ENCODE measurements at places on chromosomes 7 and 10.

GRCh38 chr10:70302292-70302691 lies 18.5 kb upstream of the NPFFR1 start:
- peak; percentile 55 for DNase-seq

DNA sequence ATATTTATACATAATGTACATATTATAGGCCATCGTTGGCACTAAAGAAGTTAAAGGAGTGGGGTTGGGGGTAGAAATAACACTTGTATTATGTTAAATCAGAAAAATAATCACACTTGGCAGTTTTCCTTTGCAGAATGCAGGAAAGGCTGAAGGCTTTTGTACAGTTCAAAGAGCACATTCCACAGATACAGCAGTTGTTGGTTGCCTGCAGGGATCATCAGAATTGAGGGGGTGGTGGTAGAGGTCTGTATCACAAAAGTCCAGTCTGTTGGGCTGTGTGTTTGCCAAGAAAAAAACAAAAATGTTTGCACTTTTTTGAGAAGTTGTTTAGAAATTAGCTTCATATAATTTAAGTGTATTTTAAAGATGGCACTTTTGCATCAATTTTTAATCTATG lies 231.8 kb upstream of the FOXP2 start:
- no peak for DNase-seq

DNA sequence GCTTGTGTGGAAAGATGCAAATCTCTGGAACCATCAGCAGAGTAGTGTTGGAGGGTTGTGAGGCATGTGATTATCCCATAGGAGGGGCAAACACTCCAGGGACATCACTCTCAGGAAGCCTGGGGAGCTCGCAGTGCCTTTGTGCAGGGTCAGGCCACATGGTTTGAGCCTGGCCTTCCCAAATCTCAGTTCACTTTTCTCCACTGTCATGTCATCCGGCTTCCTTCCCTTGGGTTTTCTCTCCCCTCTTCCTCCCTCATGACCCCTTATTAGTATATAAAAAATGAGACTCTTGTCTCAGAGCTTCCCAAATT lies 20.4 kb downstream of the TSPAN14 start:
- no peak for DNase-seq

- DNase-seq: no peak
These were observed 223.7 kb downstream of the SNX10 start for GRCh38 chr7:26515314-26515842.

- no peak for DNase-seq
These were observed 52.7 kb downstream of the TMEM130 start for GRCh38 chr7:98816967-98817710.

GRCh38 chr7:74293577-74293908 lies 4.3 kb downstream of the CLIP2 start:
- DNase-seq: no peak

- DNase-seq: no peak
These were observed 146.1 kb upstream of the TCF7L2 start for GRCh38 chr10:112803961-112804401.

DNA sequence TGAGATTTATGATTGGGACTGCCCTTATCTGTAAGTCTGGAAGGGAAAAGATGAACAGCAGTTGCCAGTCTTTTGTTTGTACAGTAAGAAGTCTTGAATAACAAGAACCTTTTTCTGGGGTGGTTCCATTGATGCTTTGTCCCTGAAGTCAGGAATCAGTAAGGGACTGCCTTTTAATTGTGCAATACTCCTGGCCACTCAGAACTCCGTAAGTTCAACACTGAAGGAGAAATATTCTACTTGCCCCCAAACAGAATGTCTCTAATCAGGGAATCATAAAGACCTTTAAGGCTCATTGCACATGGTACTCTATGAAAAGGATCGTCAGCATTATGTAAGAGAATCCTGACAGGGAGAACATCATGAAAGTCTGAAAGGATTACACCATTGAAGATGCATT lies 361.4 kb downstream of the EXOC4 start:
- DNase-seq: no peak

- no peak for DNase-seq
These were observed 1.6 kb upstream of the ORAI2 start for GRCh38 chr7:102431617-102432298.

GRCh38 chr7:25240340-25240739 lies 12.1 kb upstream of the NPVF start:
- no peak for DNase-seq

GRCh38 chr10:73506491-73506890 lies 10.7 kb upstream of the PPP3CB start:
- no peak for DNase-seq

- no peak for DNase-seq
These were observed 71.1 kb upstream of the TFEC start for GRCh38 chr7:116101704-116102103.

- no peak for DNase-seq
These were observed 74.1 kb upstream of the KCNMA1 start for GRCh38 chr10:77711683-77712049.

- no peak for DNase-seq
These were observed 1042.1 kb downstream of the TYW1 start for GRCh38 chr7:68038621-68039314.

DNA sequence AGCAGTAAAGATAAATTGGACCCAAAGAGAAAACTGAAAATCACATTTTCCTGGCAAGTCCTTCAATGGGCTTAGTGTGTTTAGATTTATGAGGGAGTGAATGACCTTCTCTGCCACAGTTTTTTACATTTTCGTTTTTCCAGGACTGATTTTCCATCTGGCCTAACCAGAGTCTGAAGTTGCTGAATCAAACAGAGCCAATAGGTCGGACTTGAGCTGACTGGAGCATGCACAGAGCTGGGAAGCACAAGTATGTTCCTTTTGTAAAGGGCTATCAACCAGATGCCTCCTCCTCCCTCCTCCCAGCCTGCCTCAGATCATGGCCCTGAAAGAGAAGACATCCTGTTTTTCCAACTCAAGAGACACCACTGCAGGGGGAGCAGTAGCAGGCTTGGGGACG lies 126.0 kb upstream of the ANKRD1 start:
- DNase-seq: no peak

GRCh38 chr10:78815702-78816334 lies 252.9 kb upstream of the ZMIZ1 start:
- DNase-seq: no peak

- no peak for DNase-seq
These were observed 597.8 kb upstream of the MGMT start for GRCh38 chr10:128869101-128869749.

- peak; percentile 39 for DNase-seq
These were observed 160.2 kb downstream of the JAZF1 start for GRCh38 chr7:28020302-28020940.

GRCh38 chr7:47301657-47302295 lies 280.1 kb downstream of the TNS3 start:
- no peak for DNase-seq

DNA sequence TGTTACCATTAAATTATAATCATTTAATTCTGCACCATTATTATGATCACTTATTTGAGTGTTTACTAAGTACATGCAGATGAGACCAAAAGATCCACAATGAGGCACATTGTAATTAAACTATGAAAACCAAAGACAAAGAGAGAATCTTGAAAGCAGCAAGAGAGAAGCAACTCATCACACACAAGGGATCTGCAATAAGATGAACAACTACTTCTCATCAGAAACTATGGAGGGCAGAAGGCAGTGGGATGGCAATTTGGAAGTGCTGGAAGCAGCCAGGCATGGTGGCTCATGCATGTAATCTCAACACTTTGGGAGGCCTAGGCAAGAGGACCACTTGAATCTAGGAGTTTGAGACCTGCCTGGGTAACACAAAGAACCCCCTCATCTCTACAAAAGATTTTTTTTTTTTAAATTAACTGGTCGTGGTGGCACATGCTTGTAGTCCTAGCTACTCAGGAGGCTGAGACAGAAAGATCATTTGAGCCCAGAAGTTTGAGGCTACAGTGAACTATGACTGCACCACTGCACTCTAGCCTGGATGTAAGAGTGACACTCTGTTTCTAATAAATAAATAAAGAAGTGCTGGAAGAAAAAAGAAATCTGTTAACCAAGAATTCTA lies 47.7 kb downstream of the CDK6 start:
- no peak for DNase-seq

- no peak for DNase-seq
These were observed 30.0 kb upstream of the SEM1 start for GRCh38 chr7:96739609-96740008.

- no peak for DNase-seq
These were observed 859.6 kb upstream of the KCND2 start for GRCh38 chr7:119413314-119413805.

DNA sequence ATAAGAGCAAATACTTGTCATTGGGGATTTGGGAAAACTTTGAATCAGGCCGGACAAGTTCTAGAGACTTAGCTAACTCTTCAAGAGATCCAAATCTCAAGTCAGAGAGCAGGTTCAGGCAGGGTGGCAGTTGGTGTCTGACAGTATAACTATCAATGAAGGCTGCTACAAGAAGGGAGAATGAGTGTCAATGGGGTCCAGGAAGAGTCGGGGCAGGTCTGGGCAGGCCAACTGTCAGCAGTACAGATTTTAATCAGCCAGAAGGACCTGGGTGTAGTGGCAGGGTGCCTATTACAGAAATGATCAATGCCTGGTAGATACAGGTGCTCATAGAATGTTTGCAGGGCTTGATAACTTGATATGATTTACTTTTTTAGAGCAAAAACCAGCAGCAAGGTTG lies 751.1 kb downstream of the GRM8 start:
- no peak for DNase-seq

DNA sequence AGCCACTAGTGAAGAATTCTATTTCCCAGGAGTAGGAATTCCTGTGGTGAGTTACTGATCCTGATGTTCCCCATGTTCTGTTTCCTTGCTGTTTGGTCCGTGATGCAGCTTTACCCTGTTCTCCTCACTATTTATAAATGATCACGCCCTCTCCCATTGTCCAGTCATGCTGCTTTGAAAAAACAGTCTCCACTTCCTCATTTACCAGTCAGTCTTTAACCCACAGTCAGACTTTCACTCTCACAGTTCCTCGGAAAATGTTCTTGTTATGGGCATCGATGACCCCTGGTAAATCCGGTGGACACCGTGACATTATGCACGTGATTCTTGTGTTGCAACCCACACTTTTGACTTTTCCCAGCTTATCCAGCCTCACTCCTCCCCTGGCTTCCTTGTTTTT lies 14.4 kb downstream of the SCIN start:
- DNase-seq: no peak

GRCh38 chr10:5567477-5567876 lies 42.7 kb downstream of the CALML3 start:
- no peak for DNase-seq

GRCh38 chr10:121497513-121498470 lies 100.5 kb downstream of the FGFR2 start:
- DNase-seq: no peak

DNA sequence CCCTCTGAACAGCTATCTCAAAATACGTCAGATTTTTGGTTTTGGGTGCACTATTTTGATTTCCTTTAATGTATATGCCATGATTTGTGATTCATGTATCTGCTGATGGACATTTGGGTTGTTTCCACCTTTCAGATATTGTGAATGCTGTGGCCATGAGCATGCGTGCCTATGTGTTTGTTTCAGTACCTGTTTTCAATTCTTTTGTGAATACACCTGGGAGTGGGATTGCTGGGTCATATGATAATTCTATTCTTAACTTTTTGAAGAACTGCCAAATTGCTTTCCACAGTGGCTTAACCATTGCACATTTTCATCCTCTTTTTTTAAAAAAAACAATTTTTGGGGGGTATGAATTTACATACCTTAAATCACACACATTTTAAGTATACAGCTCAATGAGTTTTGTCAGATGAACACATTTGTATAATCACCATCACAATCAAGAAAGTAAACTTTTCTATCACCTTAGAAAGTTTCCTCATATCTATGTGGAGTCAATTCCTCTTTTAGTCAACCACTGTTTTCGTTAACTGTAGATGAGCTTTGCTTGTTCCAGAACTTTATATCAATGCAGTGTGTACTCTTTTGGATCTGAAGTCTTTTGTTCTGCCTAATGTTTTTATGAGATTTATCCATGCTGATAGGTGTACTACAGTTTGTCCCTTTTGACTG lies 36.9 kb downstream of the CYP26A1 start:
- DNase-seq: no peak

GRCh38 chr7:11607686-11608085 lies 224.3 kb downstream of the THSD7A start:
- no peak for DNase-seq

DNA sequence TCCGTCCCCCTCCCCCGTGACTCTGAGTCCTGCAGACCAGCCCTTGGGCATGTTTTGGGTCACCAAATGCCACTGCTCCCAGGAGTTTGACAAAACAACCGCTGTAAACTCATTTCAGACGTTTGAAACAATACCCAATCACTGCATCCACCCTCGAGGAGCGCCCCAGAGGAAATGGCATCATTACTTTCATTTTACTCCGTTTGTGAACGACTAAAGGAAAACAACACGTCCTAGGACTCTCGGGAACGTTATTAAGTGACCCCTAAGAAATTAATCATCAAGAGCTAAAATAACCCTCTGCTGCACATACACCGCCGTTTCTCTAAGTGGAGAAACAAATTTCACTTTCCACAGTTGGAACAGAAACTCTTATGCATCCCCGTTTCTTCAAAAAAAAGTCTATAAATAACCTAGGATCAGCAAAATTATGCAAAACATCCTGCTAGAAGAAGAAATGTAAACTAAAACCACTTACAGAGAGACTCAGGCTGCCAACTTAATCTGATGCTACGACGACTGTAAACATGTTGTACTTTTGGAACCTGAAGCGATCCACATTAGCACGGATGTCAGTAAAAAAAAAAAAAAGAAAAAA lies 109.9 kb upstream of the EFCAB10 start:
- no peak for DNase-seq

GRCh38 chr10:29007748-29008610 lies 280.9 kb upstream of the LYZL1 start:
- no peak for DNase-seq

DNA sequence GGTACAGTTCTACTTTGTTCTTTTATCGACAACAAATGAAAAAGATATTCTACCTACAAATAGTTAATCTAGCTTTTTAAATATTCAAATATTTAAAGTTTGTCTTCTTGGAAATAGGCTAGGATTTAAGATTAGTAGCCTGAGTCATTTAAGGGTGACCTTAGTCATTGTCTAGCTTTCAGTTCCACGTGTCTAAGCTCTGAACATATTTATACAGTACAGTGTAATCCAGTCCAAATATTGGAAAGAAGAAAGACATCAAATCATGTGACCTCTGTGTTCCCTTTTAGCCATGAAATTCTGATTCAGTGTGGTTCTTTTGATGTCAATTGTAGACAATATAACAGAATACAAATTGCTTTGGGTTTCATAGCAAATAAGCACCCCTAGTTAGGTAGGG lies 121.1 kb downstream of the MALRD1 start:
- no peak for DNase-seq

- no peak for DNase-seq
These were observed 44.7 kb downstream of the PPIF start for GRCh38 chr10:79392020-79392398.

DNA sequence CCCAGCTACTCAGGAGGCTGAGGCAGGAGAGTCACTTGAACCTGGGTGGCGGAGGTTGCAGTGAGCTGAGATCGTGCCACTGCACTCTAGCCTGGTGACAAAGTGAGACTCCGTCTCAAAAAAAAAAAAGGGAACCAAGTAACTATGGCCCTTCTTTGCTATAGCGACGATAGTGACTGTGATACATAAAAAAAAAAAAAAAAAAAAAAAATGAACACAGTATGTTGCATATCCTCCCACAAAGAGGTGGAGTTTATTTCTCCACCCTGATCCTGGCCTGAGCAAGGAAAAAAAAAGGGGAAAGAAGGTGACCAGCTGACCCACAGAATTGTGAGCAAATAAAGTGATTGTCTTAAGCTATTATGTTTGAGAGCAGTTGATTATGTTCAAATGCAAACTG lies 42.3 kb upstream of the STEAP1B start:
- no peak for DNase-seq

- DNase-seq: no peak
These were observed 23.8 kb downstream of the SCIN start for GRCh38 chr7:12594122-12594897.
